ENCODE measurements at places on chromosomes 3 and 15.

DNA sequence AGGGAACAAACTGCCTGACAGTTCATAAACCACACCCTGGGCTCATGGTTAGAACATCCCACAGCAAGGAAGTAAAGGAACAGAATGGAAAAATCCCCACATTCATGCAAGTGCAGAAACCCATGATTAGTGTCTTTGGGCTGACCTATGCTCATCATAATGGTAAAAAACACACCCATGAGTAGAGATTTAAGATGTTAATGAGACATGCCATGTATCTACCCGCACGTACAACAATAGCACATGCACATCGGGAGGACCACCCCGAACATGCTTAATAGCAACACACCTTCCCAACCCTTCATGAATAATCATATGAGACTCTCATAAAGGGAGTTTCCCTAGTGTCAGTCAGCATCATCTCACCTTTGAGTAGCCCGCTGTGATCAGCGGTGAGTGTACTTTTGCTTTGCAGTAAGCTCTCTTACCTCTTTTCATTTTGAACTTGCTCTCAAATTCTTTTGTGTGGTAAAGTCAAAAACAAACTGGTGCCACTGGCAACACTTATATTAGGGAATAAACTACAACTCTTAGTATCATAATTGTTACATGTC lies 23.2 kb downstream of the ZBED2 start:
- DNase-seq: no peak

GRCh38 chr15:75545064-75545463 lies 34.1 kb downstream of the PTPN9 start:
- no peak for DNase-seq

DNA sequence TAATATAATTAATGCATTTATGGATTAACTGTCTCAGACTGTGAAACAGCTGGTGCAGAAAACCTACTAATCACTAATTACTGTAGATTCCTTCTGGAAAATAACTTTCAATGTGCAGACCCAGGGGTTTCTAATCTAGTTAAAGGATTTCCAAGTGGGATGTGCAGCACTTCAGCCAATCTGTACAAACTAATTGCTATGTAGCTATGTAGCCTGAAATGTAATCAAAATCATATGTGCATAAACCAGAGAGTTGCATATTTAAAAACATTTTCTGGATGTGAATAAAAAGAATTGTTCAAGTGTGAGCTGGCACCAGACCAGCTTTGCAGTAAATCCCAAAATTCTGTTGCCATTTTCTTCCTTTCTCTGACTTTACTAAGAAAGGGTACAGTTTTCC lies 127.5 kb upstream of the CD96 start:
- no peak for DNase-seq

- no peak for DNase-seq
Measured at GRCh38 chr3:76888856-76889255, 151.0 kb upstream of the ROBO2 start.

GRCh38 chr3:196503196-196504076 lies at the start of gene RNF168:
Gene RNF168 (minus strand): TSS chr3:196503768. CDS start chr3:196503173, 595 bp downstream.
- DNase-seq: peak; percentile 92

DNA sequence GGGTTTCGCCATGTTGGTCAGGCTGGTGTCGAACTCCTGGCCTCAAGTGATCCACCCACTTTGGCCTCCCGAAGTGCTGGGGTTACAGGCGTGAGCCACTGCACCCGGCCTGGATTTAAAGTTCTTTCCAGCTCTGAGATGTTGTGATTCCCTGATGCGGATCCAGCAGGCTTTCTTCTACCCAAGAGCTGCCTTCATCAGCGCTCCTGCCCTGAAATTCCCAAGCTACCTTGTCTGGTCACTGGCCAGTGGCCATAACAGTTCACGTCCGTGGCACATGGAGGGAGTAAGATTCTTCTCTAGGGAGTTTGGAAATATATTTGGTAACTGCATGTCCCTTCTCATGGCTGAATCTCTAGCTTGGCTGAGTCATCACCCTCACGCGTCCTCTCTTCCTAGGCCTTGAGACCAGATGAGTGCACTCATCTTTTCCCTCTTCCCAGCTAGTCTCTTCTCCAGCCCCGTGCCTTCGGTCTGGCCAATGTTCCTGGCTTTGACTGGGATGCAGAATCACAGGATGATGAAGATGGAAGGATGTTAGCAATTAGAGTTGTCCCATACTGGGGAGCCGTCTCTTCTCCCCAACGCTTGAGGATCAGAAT lies 29.8 kb upstream of the APOD start:
- no peak for DNase-seq

DNA sequence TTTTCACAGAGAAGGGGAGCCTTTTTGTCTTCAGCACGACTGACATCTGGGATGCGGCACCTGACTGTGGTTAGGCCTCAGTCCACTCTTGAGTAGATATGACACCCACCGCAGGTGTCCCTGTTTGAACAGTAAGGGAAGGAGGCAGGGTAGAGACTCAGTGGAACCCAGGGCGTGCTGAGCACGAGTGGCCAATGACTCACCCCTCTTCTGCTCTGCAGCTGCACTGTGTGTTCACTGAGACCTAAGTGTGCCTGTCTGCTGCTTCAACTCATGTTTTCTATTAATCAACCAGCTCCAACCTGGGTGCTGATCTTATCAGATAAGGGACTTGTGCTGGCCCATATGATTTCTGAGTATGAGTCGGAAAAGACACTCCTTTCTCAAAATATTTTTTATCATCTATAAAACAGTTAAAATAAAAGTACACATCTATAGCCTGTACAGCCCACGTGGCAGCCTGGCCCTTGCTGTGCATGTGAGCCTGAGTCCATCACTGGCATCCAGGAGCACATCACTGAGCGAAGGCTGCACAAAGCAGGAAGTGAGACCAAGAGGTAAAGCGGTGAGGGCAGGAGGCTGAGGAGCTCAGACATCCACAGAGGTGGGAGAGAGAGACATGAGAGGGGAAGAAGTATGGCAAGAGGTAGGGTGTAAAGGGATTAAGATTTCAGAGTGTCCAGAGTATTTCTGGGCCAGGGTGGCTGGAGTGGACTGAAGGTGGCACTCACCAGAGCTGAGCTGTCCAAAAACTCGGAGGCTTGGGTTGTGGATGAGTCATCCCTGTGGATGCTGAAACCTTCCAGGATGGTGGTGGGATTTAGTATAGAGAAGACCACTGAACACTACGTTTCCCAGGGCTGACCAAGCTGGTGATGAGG lies 49.2 kb downstream of the SLC41A3 start:
- peak; percentile 24 for DNase-seq

DNA sequence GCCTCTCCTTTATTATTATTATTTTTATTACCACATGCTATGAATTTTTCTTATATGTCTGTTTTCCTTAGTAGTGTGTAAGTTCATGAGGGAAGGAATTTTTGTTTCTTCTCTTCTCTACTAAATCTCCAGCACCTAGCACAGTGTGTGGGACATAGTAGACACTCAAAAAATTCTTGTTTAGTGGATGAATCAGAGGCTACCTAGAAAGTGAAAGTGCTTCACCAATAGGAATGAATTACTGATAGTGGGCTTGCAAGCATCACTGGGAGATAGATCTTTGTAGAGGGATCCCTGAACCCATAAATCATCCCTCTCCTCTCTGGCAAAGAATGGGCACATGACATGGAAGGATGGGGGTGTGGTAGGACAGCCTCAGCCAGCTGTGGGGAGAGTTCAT lies 8.5 kb downstream of the SPTBN5 start:
- DNase-seq: no peak

DNA sequence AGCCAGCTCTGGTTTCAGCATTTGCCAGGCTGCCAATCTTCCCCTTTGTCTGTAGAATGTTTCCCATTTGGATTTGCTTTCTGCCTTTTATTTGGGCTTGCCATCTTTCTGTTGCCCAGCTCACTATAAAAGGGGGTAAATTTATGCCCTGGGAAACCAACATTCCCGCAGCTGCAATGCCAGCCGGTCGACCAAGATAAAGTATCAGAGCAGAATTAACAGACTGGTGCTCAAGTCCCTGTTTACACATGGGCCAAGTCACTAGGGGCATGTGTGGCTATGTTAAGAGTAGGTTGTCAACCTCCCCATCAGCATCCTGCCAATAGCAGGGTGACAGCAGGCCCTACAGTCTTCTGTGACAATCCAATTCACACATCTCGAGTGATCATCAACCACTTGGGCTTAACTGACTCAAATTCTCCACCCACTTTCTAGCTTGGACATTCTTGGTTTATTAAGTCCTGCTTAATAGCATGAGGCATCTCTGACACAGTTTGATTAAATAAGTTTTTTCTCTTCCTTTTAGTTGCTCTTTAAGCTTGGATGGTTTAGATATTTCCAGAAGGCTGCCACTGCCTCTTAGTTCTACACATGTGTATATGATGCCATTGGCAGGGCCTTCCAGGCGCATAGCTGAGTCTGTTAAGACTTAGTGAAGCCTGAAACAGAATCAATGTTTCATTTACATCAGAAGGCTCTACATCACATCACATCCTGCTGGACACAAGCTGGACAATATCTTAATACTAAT lies 24.1 kb upstream of the VEPH1 start:
- DNase-seq: no peak

DNA sequence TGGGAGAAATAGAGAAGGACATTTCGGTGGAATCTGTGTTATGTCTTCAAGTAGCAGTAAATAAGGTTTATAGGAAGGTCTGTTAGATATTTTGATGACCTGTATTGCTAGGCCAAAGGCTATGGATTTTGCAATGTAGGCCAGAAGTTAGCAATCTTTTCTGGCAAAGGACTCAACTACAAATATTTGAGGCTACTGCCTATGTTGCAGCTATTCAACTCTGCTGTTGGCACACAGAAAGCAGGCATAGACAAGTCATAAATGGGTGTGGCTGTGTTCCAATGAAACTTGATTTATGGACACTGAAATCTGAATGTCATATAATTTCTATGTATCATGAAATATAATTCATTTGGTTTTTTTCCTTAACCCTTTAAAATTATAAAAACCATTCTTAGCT lies 438.7 kb upstream of the C2CD4B start:
- DNase-seq: no peak

DNA sequence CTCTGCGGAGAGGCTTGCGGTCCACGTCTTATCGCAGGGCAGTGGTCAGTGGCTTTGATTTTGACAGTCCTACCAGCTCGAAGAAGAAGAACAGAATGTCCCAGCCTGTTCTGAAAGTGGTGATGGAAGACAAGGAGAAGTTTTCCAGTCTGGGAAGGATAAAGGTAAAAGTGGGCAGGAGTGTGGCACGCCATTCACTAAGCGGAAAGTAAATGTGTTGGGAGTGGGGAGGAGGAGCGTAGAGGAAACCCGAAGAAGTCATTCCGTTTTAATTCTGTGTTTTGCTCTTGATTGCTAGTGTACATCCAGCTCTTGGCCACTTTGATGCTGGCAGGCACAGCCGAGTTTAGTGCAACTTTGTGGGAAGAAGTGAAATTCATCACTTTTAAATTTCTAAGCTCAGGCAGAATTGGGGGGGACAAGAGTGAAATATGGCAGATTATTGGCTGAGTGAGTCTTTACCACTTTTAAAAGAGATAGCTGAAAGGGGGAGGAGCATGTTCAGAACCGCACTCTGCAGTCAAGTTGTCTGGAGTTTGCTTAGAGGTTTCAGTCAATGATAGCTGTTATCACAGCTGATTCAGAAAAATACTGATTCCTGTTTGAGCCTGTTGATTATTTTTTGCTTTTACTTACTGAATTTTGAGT lies 1.8 kb downstream of the ARHGEF26 start:
- no peak for DNase-seq

DNA sequence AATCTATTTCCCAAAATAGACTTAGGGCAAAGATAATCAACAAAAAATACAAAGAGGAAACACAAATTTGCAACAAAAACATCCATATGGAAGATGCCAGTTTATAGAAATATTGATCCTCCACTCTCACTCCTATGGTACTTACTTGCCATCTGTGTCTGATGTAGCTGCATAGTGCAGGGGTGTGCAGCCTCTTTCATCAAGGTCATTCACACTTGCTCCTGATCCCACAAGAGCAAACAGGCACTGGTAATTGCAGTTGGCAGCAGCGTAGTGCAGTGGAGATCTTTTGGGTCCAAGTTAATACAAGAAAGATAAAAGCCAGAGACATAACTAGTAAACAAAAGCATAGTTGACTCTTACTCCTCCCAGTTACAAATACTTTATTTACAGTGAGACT lies 90.0 kb downstream of the ANKRD28 start:
- no peak for DNase-seq

DNA sequence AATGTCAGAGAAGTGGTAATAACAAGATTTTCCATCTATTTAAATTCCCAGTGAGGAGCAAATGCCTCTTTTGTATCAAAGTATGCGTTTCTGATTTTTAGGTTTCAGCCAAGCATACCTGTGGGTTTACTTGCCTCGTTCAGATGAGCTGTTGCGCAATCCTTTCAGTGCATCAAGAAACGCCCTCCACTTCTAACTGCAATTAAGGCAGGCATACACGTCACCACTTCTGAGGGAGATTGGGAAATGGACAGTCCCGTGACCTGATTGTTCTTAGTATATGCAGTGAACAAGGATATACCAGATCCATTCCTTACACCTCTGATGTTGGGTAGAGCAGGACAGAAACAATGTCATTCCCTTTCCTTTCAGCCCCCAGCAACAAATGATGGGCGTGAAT lies 219.0 kb downstream of the ITPR1 start:
- DNase-seq: no peak

DNA sequence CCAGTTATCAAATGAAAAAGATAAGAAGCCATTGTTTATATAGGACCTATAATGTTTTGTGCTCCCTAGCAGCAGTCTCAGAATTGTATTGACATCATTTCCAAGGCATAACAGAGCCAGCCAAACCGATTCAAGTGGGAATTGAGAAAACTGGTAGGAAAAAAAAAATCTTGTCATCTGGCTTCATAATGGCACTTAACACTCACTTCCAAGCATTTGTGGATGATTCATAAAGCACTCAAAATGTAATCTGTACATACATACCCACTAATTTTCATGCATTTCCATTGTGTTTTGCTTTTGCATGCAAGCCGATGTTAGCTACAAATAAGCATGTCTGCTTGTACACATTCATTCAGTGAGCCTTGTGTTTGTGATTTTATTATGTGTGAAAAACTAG lies 18.6 kb upstream of the TRPC1 start:
- no peak for DNase-seq

- no peak for DNase-seq
Measured at GRCh38 chr3:191198932-191199331, at the start of gene OSTN. Gene OSTN (plus strand): TSS chr3:191199241. CDS start chr3:191212533, 13,292 bp downstream.

DNA sequence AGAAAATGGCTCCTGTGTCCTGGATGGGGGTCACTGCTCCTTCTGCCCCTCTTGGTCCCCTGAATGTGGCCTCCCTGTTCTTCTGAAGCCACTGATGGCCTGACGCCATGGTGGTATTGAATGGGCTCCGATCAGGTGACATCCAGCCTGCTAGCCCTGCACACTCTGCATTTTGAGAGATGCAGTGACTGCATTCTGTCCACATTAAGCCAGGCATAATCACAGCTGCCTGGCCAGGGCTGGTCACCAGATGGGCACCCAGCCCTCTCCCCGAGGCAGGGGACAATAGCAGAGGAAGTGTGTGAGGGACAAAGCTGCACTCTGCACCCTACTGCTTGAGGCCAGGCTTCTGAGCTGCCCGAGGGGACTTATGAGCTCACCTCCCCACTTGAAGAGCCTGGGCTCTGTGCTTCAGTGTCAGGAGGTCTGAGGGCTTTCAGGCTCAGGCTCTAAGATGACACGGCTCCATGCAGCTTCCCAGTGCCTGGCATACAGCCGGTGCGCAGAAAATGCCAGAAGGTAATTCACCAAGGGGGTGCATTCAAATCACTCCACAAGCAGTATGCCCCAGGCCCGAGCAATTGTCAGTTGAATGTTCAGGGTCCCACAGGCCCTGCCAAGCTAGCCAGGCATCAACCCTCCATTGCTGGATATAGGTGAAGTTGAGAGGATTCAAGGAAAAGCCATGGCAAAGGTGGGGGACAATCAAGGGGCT lies 56.8 kb downstream of the WNT7A start:
- no peak for DNase-seq

- DNase-seq: no peak
Measured at GRCh38 chr15:90142216-90143165, 40.2 kb upstream of the IDH2 start.
